Tibial nerve (tissue), 4 donors: ENCODE measurements at places on chromosomes 6 and 20.

GRCh38 chr6:2558098-2558680 lies 192.5 kb downstream of the MYLK4 start:
- no peak overlapping the region for H3K27ac ChIP-seq
- no peak for DNase-seq
- no peak overlapping the region for H3K4me3 ChIP-seq
- no peaks in the 10 kb centered on the region for H3K36me3 ChIP-seq
- H3K4me1 ChIP-seq, result no peaks in the 10 kb centered on the region

GRCh38 chr6:78962448-78962847 lies 95.1 kb downstream of the IRAK1BP1 start:
- DNase-seq, result no peak
- peaks cover 83% of the 10 kb centered on the region for H3K36me3 ChIP-seq

- DNase-seq, result no peak
- no peaks in the 10 kb centered on the region for H3K4me1 ChIP-seq
- H3K36me3 ChIP-seq, result no peaks in the 10 kb centered on the region
- H3K27me3 ChIP-seq, result no peaks in the 10 kb centered on the region
- no peak overlapping the region for H3K27ac ChIP-seq
These were observed 172.2 kb upstream of the HEY2 start for GRCh38 chr6:125577124-125577662.

GRCh38 chr6:107763946-107764345 lies 60.2 kb downstream of the SCML4 start:
- H3K4me1 ChIP-seq, result no peaks in the 10 kb centered on the region
- no peaks in the 10 kb centered on the region for H3K27me3 ChIP-seq

GRCh38 chr20:61989741-61990140 lies 75.9 kb downstream of the TAF4 start:
- H3K27me3 ChIP-seq, result no peaks in the 10 kb centered on the region
- no peak overlapping the region for H3K27ac ChIP-seq

DNA sequence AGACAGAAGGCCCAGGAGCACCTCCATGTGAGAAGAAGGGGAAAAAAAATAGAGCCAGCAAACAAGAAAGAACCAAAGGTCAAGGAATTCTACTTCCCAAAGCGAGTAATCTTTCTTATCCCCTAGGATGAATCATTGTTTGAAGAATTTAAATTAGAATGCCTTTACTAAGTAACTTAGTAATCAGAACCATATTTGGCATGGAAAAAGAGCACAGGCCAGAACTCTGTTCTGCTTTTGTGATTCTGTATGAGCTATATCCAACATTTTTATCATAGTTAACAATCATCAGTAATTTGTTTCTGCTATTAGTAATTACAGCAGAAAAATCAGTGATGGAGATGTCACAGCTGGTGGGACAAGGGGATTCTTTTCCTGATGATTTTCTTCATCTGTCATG lies 228.8 kb upstream of the FAM83B start:
- no peaks in the 10 kb centered on the region for H3K4me1 ChIP-seq
- H3K36me3 ChIP-seq, result no peaks in the 10 kb centered on the region
